RWPE2 (cell line): ENCODE measurements at places on chromosomes 12 and 14.

GRCh38 chr12:94193168-94193567 lies 44.8 kb downstream of the PLXNC1 start:
- no peak for DNase-seq

- DNase-seq: no peak
Observed at GRCh38 chr14:28142400-28143015, 624.1 kb upstream of the FOXG1 start.

GRCh38 chr12:20507711-20508110 lies 139.4 kb downstream of the PDE3A start:
- no peak for DNase-seq

DNA sequence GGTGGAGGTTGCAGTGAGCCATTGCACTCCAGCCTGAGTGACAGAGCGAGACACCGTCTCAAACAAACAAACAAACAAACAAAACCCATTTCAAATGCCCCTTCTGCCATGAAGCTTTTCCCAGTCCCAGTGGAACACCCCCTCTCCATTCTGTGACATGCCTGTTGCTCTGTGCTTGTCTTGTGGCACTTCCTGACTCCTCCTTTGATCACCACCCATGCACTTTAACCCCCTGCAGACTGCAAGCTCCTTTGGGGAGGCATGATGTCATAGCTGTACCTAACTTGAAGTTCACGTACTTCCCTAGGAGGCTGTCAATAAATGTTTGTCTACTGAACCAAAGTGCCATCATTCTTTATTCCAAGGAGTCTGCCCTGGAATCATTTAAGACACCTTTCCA lies 64.7 kb downstream of the TMCC3 start:
- DNase-seq: no peak

- no peak for DNase-seq
Observed at GRCh38 chr12:43267818-43268217, 284.2 kb downstream of the ADAMTS20 start.
